ENCODE measurements at places on chromosomes 16 and 17.
A peak's percentile ranks its signal among the peaks of the same experiment; 100 is the strongest.

DNA sequence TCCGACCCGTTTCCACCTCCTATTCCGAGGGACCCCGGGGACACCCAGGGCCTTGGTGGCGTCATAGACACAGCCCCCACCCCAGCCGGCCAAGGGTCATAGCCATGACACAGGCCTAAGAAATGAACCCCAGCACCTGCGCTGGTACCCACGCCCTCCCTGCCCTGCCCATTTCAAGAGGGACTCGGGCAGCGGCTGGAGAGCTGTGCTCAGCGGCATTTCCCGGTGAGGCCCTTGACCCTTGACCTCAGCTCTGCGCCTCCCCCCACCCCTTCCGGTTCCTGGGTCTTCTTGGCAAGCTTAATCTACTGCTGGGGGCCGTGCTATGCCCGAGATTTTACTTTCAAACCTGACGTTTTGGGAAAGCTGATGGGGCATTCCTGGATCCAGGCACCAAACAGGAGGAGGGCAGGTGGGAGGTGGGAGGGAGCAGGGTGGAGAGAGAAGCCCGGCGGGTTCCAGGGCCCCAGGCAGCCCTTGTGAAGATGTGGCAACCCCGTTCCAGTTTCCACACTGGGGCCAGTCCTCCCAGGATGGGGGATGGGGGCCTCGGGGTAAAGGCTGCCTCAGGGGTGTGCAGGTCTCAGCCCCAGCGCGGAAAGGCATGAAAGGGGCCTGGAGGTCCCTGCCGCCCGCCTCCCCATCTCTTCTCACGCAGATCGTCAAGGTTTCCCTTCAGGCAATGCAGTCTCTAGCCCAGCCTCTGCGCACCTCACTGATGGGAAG is at the start of gene SLC22A31:
SLC22A31 (minus strand) TSS at position 414 of the 726 bp plus-strand sequence; CDS start at position 378, 36 bp downstream.
- DNase-seq = no peak

DNA sequence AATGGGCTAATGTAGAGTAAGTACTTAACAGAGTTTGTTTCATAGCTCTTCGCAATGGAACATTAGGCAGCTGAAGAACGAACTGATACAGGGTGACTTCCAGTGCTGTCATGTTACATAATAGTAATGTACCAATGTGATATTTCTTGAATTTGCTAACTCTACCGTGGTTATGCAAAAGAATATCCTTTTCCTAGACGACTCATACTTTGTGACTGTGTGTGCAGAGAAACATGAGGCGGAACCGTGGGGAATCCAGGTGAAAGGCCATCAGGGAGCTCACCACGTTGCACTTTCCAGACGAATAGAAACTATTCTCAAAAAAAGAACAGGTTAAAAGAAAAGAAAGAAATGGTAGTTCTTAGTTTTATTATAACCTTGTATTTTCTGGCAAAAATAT is 13.2 kb downstream of the NOB1 start:
- DNase-seq = no peak

GRCh38 chr16:50202926-50203624 is 50.0 kb downstream of the TENT4B start:
- peak; percentile 61 for DNase-seq

- no peak for DNase-seq
These were observed 3.6 kb upstream of the USP7 start for GRCh38 chr16:8967132-8967821.

- no peak for DNase-seq
These were observed 115.1 kb downstream of the HIC1 start for GRCh38 chr17:2170023-2170422.

DNA sequence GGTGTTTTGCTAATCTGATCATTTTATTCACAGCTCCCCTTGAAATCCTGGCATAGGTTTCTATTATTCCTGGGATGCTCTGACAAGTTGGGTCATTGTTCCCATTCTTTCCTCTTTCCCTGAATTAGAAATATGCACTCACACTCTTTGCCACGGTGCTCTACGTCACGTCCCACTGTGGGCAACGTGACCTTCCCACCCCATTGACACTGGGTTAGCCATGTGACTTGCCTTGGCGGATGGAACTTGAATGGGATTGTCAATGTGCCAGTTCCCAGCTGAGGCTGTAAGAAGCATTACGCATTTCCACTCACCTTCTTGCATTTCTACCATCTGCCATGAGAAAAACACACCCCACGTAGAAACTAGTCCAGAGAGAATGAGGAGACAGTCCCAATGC is 492.4 kb downstream of the SHISA9 start:
- DNase-seq = no peak

- DNase-seq = no peak
These were observed 43.9 kb downstream of the MEAK7 start for GRCh38 chr16:84460406-84461028.

GRCh38 chr17:46841561-46842379 is 9.6 kb upstream of the WNT9B start:
- no peak for DNase-seq
